ENCODE measurements at places on chromosomes 1 and 21. TPM values are rescaled to one million over a fixed set of nuclear protein-coding genes. Genes with fewer than 3 reads are reported as not detected.

The MYCL gene
- polyA plus RNA-seq, result 2.3 TPM

- no peak for DNase-seq
These were observed 1.1 kb upstream of the GUCA2B start for GRCh38 chr1:42152119-42152518.

DNA sequence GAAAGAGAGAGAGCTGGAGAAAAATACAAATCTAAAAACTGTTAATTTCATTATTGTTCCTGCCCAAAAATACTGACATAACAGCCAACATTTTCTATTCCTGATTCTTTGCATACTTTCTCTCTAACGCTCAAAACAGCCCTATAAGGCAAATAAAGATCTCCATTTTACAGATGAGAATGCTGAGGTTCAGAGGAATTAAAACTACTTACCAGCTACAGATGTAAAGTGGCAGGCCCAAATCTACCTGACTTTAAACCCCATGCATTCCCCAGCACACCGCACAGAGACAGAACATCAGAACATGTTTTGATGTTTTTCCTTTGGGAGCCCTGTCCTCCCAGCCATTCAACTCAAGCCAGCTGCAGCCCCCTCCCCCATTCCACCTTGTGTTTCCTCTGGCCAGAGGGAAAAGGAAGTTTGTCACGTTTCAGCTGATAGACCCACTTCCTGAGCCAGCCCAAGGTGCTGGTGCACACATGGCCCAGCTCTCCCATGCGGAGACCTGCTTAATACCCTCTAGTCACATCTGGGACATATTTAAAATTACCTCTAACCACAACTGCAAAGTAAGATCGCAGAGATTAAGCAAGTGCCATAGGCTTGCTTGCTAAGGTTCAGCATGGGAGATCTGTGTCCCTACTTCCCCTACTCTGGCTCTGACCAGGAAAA is 133.1 kb upstream of the NFIA start:
- no peak for DNase-seq

- DNase-seq, result no peak
These were observed 16.4 kb downstream of the S100A7 start for GRCh38 chr1:153444078-153444477.

DNA sequence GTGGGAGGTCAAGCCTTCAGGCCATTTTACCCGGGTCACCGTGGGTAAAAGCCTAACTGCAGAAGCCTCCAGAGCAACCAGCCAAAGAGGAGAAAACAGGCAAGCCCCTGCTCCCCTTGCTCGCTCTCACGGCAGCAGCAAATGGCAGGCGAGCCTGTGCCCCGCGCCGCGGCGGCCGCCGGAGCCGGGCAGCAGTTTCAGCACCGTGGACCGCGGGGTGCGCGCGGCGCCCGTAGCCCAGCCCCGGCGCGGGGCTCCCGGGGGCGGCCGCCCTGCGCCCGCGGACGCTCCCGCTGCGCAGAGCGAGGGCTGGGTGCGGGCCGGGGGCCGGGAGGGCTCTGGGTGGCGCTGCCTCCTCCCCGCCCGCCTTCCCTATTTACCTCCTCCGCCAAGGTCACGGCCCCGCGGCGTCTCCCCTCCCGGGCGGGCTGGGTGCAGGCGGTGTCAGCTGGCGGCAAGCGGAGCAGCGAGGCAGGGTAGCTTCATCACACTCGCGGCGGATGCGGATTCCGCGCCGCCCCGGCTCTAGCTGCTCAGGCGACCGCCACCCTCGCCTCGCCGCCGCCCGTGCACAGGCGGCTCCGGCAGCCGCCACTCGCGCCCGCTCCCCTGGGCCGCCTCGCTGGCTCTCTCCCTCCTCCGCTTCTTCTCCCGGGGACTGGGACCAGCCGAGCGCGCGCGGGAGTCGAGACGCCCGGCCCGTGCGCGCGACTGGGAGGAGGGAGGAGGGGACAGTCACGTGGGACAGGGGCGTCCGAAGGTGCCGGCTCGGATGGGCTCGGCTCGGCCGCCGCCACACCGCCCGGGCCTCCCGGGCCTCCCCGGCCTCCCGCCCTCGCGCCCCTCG is at the start of gene RGS7:
Gene RGS7, minus strand, starts transcription at position 687 of the 847 bp plus-strand sequence.
- peak; percentile 22 for DNase-seq

The IRF6 gene
- 252 TPM for polyA plus RNA-seq

GRCh38 chr1:53987880-53988279 is 30.1 kb downstream of the LDLRAD1 start:
- DNase-seq, result no peak

The CYP4A11 gene
- polyA plus RNA-seq, result not detected

The SLC25A34 gene
- polyA plus RNA-seq, result 0.39 TPM

The COL11A1 gene
- polyA plus RNA-seq, result not detected

- no peak for DNase-seq
These were observed 127.9 kb downstream of the CSMD2 start for GRCh38 chr1:34037109-34037508.

The ATP6V1G3 gene
- polyA plus RNA-seq, result not detected

The HES4 gene
- polyA plus RNA-seq, result 2.1 TPM

GRCh38 chr1:77064246-77064645 is 155.0 kb downstream of the PIGK start:
- no peak for DNase-seq

The ZBTB48 gene
- 14.5 TPM for polyA plus RNA-seq

GRCh38 chr1:30377230-30378002 is 346.0 kb downstream of the MATN1 start:
- DNase-seq, result peak; percentile 14

DNA sequence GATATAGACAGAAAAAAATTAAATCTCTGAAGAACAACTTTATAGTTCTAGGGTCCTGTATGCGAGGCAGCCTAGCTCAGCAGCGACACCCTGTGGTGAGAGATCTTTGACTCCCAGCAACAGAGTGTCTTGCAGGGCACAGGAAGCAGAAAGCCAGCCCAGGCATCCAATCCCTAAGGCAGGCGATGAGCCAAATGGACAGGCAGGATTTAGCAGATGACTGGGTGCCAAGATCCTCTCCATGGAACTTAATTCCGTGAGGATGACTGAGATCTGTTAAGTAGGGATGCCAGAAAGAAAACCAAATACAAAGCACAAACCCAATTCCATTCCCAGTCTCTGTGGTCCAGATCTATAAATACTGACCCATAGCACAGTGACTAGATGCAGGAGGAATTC is 38.8 kb downstream of the HLCS start:
- DNase-seq, result peak; percentile 60

GRCh38 chr1:232477728-232478127 is 152.2 kb downstream of the SIPA1L2 start:
- peak; percentile 87 for DNase-seq

DNA sequence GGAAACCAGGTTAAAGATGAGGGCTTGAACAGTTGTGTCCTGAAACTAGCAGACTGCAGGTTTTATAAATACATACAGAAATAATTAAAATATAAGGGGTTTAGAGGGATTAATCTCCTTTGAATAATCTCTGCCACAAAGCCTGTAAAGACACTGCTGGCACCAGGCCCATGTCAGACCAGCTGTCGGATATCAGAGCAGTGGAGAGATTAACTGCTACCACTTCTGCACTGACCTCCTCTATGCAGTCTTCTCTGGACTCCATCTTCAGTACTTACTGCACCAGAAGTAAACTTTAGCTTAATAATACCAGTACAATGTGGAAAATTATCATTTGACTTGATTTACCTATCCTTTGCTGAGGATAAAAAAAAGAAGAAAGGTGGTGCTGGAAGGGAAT is 128.6 kb downstream of the LHX4 start:
- DNase-seq, result no peak

The CHIA gene
- polyA plus RNA-seq, result not detected

- DNase-seq, result peak; percentile 66
These were observed 1.3 kb downstream of the TINAGL1 start for GRCh38 chr1:31577515-31578192.

DNA sequence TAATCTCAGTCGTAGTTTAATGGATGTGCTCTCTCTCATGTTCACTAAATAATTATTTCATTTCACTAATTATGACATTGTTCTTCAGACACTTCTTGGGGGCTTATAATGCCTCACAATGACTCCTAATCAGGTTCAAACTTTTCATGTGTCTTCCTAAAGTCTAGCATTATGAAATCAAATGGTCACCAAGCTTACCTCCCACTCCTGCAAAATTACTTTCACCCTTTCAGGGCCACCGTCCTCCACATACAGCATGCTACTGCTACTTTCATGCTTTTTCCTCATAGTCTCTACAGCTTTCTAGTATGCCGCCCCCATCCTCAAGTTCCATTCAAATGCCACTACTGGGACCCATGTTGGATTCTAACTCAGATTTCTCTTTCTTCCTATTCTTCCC is 59.8 kb upstream of the C1orf53 start:
- no peak for DNase-seq

DNA sequence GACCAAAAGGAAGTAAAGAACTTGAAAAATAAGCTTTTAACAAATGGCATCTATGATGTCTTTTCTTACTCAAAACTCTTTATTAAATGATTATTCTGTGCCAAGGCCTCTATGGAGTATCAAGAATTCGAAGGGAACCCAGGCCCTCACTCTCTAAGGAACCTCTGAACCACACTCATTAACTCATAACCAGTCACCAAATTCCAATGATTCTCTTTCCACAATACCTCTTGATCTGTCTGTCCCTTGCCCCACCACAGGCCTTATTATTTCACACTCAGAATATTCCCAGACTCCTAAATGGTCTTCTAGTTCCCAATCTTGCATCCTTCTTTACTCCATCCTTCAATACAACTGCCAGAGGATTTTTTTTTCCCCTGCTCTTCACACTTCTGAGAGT is 37.0 kb downstream of the PCSK9 start:
- no peak for DNase-seq

DNA sequence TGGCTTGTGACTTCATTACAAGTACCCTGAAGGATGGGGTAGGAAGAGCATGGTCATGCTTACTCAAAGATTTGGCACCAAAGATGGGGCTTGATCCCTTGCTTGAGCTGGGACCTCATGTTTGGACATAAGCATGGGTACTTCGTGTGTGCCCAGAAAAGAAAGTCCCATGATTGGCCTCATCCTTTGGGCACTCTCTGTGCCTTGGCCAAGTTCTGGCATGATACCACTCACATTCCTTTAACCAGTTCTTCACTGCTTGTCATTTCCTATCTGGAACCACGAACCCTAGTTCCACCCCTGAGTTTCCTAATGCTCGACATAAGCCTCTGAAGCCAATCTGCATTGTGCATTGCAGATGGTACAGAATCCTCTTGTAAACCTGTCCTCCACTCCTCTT is 107.0 kb downstream of the NAV1 start:
- DNase-seq, result peak; percentile 40

GRCh38 chr1:236681219-236681618 is 5.1 kb upstream of the ACTN2 start:
- no peak for DNase-seq

DNA sequence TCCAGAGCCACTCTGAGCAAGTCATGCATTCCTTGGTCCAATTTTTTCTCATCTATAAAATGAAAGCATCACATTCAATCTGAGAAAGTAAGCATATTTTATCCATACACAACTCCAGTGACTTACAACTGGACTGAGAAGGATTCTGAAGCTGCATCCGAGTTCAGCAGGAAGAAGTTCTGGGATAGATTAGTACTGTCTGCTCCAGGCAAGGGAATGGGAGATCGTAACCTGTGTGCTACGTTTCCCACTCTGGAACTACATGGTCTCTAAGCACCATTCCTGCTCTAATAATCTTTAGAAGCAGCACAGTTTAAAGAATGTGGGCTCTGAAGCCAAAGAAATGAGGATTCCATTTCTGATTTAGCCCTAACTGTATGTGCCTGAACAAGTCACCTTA is 79.4 kb downstream of the LACTBL1 start:
- no peak for DNase-seq

DNA sequence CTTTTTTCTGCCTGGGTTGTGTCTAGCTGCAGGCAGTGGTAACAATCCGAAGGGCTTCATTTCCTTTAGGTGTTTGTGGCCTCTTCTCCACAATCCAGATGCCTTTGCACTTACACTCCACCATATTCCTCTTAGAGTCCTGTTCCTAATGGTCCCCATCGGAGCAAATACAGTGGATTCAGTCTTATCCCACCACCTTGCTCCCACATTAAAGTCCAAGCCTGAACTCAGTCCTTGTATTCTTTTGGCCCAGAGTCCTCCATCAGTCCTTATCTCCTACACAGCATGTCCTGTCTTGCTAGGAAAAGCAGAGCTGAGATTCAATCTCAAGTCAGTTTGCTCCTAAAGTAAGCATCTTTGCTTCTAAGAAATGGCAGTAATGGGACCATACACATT is 8.8 kb downstream of the CYP2J2 start:
- DNase-seq, result no peak

DNA sequence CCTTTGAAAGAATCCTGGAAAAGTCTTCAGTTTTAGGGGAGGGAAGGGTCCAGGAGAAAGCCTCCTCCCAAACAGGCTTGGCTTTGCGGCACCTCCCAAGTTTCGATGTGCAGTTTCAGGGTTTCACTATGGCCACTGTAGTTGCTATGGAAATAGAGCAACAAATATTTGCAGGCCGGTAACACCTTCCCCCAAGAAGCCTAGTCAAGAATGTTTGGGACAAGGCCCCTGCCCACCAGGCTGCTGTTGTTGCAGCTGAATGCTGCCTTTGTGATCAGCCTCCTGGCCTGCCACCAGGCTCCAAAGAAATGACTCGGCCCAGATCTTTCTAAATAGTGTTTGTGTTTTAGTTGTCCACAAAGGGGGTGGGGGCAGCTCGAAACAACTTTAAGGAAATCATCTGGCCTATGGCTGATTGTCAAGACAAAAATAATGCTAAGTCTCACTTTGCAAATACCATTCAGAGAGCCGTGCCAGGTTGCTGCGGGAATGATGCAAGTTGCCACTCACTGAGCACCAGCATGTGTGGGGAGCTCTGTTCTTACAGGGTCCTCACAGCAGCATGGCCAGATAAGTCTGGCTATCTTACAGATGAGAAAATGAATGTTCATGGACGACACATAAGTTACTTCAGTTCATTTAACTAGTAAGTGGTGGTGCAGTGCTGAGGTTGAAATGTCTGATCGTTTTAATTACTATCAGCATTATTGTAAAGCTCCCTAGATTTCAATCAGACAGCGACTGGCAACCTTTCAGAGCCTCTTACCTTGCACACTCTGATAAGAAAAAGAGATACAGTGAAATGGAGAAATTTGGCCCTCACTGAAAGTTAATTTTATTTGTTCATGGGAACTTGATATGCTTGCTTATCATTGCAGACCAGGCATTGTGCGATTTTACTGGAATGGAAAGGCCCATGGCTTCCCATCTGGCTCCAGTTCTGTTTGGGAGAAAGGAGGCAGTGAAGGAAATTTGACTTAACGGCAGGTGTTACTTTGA is 91.2 kb upstream of the JUN start:
- DNase-seq, result peak; percentile 77

DNA sequence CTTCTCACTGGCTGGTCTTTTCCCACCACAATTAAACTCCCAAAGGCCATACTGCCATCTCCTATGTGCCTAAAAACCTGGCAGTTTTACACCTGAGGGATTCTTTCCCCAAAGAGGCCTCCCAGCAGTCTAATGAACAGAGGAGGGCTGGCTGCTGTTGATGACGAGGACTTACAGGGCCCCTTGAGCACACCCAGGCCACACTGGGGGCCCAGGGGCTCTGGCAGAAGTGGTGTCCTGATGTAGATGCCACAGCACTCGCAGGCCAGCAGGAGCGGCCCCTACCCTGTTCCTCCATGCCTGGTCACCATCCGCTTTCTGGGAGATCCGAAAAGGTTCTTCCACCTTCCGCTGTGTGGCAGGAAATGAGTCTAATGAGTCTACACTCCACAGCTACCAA is 24.2 kb downstream of the POFUT2 start:
- no peak for DNase-seq

The LHX8 gene
- polyA plus RNA-seq, result not detected
